Activated gamma-delta T cell (primary cell): ENCODE measurements at places on chromosomes 3 and 15.

DNA sequence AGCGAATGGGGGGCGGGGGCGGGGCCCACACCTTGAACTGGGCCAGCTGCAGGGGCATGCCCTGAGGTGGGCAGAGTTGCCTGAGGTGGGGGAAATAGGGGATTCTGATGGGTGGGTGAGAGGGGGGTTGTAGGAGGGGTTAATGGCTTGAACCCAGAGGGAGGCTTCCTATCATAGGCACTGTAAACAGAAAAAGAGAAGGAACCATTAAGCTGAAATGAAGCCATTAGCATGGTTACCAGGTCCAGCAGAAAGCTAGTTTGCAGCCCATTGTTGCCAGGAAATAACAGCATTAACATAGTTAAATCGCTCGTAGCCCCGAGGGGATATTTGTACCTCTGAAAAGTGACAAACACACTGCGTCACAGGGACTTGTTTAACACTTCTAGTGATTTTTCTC, 29.0 kb downstream of the ETV5 start:
- no peak for DNase-seq

GRCh38 chr3:182248349-182248880, 536.7 kb downstream of the SOX2 start:
- DNase-seq = no peak

DNA sequence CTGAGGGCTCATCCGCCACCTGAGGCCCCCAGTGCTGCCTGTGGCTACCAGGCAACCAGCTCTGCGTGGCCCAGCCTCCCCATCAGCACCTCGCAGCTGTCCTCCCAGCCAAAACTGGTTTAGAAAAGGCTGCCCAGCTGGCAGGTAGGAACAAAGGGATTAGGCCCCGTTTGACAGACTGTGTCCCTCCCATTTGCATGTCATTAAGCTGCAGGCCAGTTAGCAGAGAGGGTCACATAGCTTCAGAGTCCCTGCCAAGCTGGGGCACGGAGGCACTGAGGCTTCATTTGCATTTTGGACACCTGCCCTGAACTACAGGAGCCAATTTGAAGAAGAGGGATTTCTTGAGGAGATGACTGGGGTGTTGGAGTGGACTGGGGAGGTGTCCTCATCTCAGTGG, 177.9 kb downstream of the TLE3 start:
- no peak for DNase-seq

- no peak for DNase-seq
Measured at GRCh38 chr3:168080499-168081170, 15.1 kb downstream of the GOLIM4 start.
